NCI-H82 (cell line): ENCODE measurements at places on chromosomes 3 and 15.
A peak's percentile ranks its signal among the peaks of the same experiment; 100 is the strongest.

GRCh38 chr3:141784096-141784495, 20.9 kb downstream of the GRK7 start:
- no peak for DNase-seq

DNA sequence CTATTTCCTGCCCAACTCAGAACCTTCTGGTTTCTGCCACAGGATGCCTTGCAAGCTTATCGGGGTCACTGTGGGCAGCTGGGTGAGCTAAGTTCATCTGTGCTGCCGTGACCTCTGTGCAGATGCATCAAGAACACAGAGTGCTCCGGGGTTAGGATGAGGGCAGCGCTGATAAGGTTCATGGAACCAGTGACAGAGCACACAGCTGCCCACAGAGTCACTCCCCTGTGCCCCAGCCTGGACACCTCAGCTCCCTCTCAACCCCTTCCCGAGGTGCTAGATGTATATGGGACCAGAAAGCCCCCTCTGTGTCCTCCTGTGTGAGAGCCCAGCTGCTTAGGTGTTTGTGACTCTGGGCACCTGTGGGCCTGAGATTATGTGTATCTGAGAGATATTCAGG, 15.8 kb upstream of the ALAS1 start:
- no peak for DNase-seq

DNA sequence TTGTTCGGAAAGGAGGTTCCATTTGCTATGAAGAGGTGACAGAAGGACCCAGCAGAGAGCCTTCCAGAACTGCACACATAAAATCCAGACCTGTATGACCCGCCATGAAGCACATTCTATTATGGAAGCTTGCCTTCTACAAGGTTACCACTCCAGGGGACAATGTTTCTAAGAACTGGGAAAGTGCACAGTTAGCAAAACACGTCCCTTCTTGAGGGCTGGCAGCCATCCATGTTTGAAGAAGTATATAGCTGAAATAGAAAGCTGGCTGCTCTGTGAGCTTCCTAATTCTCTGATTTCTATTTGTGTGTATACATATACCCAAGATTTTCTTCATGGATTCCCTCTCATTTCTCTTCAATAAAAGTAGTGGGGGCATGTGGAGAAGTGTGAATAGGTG, 74.6 kb downstream of the CNTN3 start:
- no peak for DNase-seq

GRCh38 chr3:137524751-137525150, 239.4 kb upstream of the SOX14 start:
- DNase-seq = no peak

- no peak for DNase-seq
Measured at GRCh38 chr3:159964166-159964973, 24.3 kb upstream of the IL12A start.

DNA sequence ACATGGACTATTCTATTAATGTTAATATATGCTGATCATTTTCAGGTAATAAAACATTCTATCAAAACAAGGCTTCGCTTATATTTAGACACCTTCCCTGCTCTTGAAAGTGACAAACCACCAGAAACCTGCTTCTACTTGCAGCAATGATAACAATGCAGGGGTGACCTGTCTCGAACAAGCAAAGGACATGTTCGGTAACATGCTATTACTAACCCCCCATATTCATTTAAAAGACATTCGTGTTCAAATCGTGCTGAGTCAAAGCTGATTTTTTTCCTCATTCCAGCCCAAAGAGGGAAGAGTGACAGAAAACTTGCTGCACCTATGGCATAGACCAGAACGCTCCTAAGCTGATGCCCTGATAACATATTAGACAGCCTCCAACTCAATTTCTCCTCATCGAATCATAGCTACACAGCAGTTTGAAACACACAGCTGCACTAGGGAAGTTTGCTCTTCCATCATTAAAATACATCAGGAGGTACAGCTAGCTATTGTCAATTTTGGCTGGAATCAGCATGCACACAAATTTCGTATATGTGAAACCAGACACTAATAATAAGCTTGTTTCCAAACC, 341.5 kb downstream of the FOXP1 start:
- no peak for DNase-seq

- no peak for DNase-seq
Measured at GRCh38 chr3:40166997-40167396, 142.5 kb upstream of the EIF1B start.

GRCh38 chr3:108441071-108441507, 69.3 kb downstream of the MYH15 start:
- peak; percentile 89 for DNase-seq

DNA sequence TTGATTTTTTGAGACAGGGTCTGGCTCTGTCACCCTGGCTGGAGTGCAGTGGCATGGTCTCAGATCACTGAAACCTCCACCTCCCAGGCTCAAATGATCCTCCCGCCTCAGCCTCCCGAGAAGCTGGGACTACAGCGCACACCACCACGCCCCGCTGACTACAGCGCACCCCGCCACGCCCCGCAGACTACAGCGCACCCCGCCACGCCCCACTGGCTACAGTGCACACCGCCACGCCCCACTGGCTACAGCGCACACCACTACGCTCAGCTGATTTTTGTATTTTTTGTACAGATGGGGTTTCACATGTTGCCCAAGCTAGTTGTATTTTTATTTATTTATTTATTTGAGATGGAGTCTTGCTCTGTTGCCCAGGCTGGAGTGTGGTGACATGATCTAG, 35.6 kb downstream of the SLC51A start:
- DNase-seq = no peak

- DNase-seq = no peak
Measured at GRCh38 chr3:150760431-150761200, 2.4 kb downstream of the SIAH2 start.

DNA sequence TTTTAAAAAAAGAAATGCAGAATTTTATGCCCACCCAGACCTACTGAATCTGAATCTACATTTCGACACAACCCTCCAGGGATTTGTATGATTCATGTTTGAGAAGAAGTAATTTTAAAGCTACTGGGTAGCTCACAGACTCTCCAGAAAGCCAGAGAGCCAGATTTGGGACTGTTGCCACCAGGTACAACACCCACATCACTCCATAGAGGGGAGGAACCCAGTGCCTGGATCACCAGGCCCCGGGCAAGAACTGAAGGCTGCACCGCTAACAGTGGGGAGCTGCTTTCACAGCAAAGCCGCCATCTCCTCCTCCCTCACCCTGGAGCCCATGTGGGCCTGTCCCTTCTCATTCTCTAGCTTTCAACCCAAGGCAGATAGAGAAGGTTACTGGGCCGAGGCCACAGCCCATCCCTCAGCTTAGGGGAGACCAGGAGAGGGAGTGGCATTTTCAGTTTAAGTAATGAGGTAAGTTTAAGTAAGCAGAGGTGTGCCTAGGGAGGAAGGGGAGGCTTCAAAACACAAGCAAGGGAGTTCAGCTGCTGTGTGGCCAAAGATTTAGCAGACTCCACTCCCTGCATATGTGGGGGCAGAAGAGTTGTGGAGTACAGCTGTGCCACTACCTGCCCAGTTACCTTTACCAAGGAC, 109.8 kb downstream of the IL12A start:
- no peak for DNase-seq

GRCh38 chr15:65835447-65835846, 33.8 kb upstream of the RAB11A start:
- DNase-seq = no peak

- DNase-seq = peak; percentile 9
Measured at GRCh38 chr15:81351651-81352050, 22.4 kb downstream of the TMC3 start.

DNA sequence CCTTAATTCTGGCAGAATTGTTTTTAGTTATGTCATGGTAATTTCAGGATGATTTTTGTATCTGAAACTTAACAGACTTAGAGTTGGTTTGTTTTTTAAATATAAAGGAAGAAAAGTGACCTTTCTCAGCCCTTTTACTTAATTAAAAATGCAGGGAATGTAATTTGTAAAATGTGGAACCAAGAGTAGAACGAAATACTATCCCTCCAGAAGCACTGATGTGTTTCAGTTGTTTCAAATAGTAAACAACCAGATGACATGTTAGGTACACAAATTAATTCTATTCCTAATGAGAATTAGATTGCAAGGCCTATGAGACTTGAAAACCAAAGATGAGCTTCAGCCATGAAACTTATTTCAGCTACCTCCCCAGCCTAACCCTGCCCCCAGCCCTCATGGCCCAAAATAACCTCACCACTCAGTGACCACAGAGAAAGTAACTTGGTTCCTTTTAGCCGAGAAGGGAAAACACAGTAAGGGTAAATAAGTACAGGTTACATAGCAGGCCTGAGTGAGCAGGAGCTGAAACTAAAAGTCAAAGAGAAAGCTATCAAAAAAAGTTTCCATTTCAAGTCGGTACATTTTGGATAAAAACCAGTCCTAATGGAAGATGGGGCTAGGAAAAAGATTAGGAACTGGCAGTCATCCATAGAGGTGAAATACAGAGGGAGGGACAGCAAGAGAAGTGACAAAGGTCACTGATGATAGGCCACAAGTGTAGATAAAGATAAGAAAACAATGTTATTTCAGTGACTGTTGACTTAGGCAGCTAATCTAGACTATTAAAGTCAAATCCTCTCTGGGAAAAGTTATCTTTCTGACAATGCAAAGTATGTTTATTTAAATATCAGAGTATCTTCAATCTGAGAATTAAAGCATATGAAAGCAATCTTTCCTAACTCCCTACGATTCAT, 23.2 kb downstream of the SENP8 start:
- no peak for DNase-seq

- DNase-seq = no peak
Measured at GRCh38 chr3:49611719-49612118, 57.4 kb downstream of the BSN start.

GRCh38 chr3:171813897-171814460, 3.7 kb upstream of the PLD1 start:
- DNase-seq = no peak

DNA sequence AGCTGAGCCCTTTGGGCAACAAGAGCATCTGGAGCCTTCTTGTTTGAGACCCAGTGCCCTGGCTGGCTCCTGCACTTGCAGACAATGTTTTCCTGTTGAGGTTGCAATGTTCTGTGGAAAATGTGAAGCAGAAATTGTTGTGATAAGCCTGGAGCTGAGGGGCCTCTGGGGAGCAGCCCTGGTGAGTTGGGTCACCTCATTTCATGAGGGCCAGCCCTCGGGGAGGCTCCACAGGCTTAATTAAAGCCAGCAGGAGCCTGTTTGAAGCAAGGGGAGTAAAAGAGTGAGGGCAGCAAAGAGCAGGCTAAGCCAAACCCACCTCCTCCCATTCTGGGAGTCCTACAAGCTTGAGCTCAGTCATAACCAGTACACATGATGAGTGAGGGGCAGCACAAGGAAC, 154.3 kb downstream of the ALDH1A2 start:
- DNase-seq = no peak

DNA sequence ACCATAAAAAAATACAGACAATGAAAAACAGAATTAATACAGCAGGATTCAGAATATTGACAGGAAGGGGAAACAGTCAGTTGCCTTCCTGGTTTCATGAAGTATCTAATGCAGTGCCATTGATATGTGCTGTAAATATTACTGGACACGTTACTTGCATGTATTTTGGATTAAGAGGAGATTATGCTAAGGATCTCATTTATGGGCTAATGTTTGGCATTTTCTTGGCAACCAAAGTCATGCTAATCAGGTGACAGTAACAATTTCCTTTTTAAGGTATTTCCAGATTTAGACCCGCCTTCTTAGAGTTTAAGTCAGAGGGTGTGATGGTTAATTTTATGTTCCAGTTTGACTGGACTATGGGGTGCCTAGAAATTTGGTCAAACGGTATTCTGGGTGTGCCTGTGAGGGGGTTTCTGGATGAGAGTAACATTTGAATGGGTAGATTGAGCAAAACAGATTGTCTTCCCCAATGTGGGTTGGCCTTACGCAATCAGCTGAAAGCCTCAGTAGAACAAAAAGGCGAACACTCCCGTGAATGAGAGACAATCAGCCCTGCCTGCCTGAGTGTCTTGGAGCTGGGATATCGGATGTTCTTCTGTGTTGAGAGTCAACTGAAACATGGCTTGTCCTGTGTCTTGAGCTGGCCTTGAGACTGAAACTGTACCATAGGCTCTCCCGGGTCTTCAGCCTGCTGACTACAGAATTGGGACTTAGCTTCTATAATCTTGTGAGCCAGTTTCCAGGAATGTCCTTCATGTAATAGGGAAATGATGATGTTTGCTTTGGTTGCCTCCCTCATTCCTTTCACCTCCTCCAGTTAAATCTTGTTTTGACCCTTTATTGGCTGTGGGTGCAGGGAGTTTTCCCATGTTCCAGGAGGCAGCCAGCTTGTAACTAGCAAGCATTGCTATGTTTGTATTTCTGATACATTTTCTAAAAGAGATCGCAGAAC, 10.5 kb downstream of the SQOR start:
- DNase-seq = no peak

- DNase-seq = no peak
Measured at GRCh38 chr3:184160456-184160855, 5.3 kb downstream of the DVL3 start.

- DNase-seq = no peak
Measured at GRCh38 chr3:83843716-83844115, 1115.1 kb upstream of the CADM2 start.

DNA sequence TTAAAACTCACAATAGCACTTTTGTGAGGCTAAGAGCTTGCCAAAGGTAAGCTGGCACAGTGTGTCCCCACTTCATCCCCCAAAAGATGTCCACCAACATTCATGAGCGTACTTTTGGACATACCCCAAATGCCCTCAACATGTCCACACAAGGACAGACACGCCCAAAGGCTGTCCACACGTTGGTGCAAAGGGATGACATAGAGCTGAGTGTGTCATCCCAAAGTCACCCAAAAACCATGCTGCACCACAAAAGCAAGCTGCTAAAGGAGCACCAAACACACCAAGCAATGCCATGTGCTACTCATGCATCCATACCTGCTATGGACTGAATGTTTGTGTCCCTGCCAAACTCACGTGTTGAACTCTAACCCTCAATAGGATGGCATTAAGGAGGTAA, 57.9 kb downstream of the KLF13 start:
- DNase-seq = no peak

DNA sequence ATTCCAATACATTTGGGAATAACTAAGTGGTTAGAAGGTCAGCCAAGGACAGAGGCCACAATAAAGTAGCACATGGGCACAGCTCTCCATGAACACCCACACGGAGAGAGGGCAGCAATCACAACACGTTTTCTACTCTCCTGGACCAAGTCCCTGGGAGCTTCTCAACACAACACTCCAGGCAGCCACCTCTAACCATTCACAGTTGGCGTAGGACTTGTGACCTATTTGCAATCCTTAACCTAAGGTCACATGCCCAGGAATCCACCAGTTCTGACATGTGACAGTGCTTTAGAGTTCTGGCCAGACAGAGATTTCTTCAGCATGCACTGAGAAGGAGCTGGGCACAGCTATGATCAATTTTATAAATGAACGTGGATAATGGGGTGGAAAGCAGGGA, 280.8 kb downstream of the SHQ1 start:
- DNase-seq = no peak
